ENCODE measurements at places on chromosomes 11 and 22.

DNA sequence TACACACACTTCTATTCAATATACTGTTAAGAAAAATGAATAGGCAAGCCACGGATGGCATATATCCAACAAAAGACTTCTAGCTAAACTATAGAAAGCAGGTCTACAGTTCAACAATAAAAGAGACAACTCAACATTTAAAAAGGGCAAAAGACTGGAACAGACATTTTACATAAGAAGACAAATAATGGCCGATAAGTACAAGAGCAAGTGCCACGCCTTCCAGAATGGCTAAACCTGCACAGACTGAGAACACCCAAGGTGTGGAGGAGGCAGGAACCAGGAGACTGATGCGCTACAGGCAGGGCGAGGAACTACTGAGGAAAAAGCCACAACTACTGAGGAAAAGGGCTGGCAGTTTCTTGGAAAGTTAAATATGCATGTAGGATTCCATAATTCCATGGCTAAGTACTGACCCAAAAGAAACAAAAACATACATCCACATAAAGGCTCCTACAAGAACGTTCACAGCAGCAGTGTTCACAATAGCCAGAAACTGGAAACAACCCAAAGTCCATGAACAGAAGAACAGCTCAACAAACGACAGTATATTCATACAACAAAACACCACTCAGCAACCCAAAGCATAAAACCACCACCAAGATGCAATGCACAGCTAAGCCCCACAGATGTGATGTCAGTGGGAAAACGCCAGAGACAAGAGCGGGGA is 9.6 kb upstream of the MOB2 start:
- DNase-seq, result no peak

GRCh38 chr11:83249972-83250593 is 36.1 kb downstream of the CCDC90B start:
- peak; percentile 63 for DNase-seq

DNA sequence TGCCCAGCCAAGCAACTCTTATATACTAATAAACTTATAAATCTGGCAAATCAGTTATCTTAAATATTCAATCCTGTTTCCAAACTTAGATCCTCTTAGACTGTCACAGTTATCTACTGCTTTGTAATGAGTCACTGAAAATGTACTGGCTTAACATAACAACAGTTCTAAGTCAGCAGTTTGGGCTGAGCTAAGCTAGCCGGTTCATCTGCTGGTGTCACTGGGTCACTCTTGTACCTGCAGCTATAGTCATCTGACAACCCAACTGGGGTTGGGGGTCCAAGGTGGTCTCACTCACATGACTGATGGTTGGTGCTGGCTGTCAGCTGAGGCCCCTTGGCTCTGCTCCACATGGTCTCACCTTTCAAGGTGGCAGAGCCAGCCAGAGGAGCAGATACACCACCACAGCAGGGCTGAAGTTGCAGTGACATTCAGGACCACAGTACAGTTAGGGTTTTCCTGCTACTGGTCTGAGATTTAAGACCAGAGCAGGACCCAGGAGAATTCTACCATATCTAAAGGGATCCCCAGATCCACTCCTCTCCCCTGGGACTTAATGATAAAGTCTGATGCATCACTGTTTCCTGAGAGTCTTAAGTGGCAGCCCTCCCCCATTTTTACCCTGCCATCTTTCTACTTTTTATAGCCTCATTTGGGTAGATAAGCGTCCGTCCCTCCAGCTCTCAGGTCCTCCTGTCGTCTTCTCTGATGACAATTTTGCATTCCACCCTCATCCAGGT is 7.9 kb upstream of the MACROD1 start:
- DNase-seq, result peak; percentile 44

GRCh38 chr11:118092907-118093571 is 6.3 kb upstream of the SMIM35 start:
- DNase-seq, result no peak

DNA sequence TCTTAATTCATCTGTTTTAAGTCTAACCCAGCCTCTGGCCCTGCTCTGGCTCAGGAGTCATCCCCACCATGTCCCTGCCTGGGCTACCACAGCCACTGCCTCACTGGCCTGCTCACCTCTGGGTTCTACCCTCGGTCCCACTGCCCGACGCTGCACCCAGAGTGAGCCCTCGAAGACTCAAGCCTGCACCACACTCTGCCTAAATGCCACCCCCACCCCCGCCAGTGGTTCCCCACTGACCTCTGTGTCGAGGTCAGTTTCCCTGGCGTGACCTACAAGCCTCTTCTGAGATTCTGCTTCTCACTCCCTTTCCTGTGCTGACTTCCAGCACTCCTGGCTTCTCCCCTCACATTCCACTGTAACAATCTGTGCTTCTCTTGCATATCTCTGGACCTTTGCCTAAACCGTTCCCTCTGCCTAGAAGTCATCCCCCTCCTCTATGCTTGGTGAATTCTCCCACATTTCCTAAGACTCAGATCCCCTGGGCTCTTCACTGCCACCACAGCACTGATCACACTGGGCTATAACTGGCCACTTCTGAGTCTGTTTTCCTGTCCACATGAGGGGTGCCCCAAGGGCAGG is 12.5 kb upstream of the PDE2A start:
- no peak for DNase-seq

DNA sequence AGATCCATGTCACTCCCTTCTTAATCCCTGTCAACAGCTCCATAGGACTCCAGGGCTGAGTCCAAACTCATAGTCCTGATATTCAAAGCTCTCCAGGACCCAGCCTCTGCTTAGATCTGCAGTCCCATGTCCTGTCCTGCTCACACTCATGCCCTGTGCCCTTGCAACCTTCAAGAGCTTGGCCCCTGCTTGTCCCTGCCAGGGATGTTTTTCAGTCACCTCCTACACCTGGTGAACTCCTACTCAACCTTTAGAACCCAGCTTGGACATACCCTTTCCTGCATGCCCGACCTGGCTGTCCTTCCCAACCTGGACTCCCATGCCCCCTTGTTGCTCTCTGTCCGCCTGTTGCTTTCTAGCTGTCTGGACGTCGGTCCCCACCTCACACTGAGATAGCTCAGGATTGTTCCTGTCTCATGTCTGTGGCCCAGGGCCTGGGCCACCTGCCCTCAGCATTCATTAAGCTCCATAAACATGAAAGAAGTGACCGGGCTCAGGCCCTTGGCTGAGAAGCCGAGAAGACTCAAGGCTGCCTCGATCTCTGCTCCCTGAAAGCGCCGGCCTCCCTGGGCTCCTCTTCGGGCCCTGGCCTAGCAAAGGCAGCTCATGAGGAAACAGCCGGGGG is 48.8 kb upstream of the RTL6 start:
- no peak for DNase-seq

GRCh38 chr11:19817265-19817851 is 104.7 kb downstream of the NAV2 start:
- no peak for DNase-seq

GRCh38 chr11:45409587-45409986 is 123.4 kb upstream of the SYT13 start:
- no peak for DNase-seq

GRCh38 chr11:57424792-57425564 is 1.9 kb downstream of the SLC43A3 start:
- peak; percentile 96 for DNase-seq

GRCh38 chr11:109865548-109866186 is 227.5 kb upstream of the ZC3H12C start:
- DNase-seq, result no peak

DNA sequence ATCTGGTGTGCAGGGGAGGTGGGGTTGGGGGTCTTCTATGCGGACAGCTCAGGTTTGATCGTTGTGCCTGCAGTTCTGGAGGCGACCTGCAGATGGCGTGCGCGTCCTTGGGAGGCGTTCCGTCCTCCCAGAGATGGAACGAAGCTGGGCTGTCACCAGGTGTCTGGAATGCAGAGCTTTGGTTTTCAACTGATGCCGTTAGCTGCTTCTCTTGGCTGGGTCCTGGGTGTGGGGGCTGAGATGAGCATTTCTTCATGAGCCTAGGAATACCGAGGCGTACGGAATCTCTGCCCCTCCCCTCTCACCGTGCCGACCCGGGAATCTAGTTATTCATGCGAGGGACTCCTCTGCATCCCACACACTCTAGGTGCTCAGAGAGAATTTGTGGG is 98.6 kb downstream of the CEP164 start:
- peak; percentile 33 for DNase-seq

DNA sequence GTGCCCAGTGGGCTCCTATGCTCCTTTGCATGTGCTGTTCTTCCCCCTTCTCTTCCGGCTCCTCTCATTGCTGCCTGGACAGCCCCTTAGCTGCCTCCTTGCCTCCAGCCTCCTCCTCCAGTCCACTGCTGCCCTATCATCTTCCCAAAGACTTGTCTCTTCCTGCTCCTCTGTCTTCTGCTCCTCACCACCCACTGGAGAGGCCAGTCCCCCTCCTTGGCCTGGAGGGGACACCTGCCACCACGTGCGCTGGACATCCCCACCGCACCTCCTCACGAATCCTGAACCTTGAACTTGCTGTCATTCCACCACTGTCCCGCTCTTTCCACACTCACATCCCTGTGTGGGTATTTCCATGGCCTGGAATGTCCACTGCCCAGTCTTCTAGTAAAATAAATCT is 49.8 kb downstream of the MICAL2 start:
- DNase-seq, result no peak

- DNase-seq, result no peak
Measured at GRCh38 chr11:64056213-64056785, 20.6 kb downstream of the FLRT1 start.

DNA sequence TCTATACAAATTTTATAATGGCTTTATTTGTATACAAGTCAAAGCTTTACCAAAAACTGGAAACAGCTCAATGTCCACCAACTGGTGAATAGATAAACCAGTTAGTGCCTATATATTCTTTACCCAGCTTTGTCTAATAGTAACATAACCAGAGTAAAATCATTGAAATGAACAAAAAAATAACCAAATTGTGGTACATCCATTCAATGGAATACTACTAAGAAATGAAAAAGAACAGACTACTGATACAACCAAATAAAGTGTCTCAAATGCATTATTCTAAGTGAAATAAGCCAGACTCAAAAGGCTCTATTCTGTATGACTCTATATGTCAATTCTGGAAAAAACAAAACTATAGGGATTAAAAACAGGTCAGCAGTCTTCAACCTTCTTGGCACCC is 40.9 kb upstream of the LDLRAD3 start:
- DNase-seq, result no peak

DNA sequence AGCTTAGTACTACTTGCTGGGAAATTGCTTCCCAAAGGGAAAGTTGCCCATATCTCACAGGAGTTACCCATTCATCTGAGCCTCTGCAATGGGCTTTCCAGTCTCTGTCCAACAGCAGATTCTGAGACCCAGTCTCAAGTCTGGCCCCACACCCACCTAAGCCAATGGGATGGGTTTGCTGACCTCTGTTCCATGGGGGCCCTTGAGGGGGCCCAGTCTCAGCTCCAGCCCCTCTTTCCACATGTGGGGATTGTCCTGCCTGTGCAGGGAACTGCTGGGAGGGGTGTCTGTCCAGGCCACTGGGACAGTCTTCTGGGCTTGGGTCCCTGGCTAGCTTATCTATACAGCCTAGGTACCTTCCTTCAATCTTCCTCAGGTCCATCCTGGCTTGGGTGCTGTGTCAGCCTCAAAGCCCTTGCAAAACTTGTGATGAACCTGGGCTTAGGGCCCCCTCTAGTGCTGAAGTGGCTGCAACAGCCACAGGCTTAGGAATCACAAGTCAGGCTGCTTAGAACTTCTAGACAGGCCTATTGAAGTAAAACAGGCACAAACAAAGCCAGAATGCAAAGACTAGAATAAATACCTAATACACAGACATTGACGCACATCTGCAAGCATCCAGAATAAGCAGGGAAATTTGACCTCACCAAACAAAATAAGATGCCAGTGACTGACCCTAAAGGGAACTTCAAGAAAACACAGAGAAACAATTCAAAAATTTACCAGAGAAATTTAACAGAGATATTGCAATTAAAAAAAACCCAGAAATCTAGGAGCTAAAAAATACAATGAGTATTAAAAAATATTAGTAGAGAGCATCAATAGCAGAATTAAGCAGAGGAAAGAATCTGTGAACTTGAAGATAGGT is 11.7 kb upstream of the PATL1 start:
- peak; percentile 87 for DNase-seq

- no peak for DNase-seq
Measured at GRCh38 chr11:109945626-109946321, 147.4 kb upstream of the ZC3H12C start.

DNA sequence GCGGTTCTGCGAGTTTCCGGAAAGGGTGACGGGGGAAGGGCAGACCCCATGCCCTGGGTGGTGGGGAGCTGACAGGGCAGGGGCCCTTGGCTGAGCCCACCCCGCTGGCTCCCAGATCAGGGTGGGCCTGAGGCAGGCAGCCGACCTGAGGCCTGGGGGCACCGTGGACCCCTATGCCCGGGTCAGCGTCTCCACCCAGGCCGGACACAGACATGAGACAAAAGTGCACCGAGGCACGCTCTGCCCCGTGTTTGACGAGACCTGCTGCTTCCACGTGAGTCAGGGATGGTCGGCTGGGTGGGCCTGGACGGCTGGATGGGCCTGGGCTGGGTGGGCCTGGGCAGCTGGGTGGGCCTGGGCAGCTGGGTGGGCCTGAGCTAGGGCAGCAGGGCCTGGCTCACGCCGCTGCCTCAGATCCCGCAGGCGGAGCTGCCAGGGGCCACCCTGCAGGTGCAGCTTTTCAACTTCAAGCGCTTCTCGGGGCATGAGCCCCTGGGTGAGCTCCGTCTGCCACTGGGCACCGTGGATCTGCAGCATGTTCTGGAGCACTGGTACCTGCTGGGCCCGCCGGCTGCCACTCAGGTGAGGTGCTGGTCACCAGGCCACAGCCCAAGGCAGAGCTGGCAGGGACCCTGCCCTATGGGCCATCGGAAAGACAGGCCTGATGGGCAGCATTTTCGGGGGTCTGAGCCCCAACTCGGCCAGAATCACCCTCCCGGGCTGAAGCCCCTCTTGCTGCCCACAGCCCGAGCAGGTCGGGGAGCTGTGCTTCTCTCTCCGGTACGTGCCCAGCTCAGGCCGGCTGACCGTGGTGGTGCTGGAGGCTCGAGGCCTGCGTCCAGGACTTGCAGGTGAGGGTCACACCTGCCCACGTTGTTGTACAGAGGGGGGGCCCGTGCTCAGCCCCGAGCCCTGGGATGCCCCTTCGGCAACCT is 1.5 kb downstream of the SYT8 start:
- no peak for DNase-seq

- no peak for DNase-seq
Measured at GRCh38 chr11:73117071-73117470, 25.0 kb downstream of the FCHSD2 start.

- DNase-seq, result no peak
Measured at GRCh38 chr11:21896746-21897602, 295.9 kb upstream of the ANO5 start.

DNA sequence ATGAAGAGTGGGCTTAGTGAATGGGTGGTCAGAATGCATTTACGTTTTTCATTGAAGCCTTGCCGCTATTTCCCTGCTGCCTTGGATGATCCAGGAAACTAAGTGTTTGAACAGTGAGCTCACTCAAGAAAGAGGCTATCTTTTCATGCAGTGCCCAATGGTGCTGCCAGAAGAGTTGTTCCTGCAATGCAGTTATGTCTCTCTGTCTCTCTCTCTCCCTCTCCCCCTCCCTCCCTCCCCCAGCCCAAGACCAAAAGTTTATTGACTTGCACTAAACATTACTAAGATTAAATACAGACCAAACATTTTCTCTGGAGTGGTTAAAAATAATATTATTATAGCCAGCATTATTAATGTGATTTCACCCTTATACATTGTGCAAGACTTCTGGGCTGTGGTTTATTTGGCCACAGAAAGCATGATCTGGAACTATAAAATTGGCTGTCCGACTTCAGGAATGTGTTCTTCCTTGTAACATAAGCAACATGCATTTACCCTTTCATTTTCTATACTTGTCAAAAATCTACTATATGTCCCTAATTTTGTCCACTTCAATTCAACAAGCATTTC is 6.6 kb upstream of the FUT4 start:
- peak; percentile 85 for DNase-seq

- peak; percentile 61 for DNase-seq
Measured at GRCh38 chr22:39997939-39998726, 3.4 kb downstream of the FAM83F start.

- no peak for DNase-seq
Measured at GRCh38 chr11:76041208-76041607, 165.1 kb downstream of the WNT11 start.

Data from iris pigment epithelial cell (primary cell).